ENCODE measurements at places on chromosomes 16 and 17.
A peak's percentile ranks its signal among the peaks of the same experiment; 100 is the strongest.

- DNase-seq, result no peak
Measured at GRCh38 chr17:12744298-12744697, 45.0 kb upstream of the ARHGAP44 start.

DNA sequence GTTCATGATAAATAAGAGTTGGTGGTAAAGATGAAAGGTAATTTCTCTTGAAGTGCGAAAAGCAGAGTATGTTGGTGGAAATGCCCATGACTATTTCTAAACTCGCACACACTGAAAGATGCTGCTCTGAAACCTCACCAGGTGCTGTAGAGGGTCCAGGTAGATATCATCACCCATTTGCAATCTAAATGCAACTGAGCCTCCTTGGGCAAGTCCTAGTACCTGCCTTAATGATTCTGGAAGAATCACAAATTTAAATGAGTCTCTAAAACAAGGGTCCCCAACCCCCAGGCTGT lies 5.9 kb upstream of the MMD start:
- no peak for DNase-seq

- DNase-seq, result no peak
Measured at GRCh38 chr17:19686400-19687090, 29.8 kb downstream of the SLC47A2 start.

DNA sequence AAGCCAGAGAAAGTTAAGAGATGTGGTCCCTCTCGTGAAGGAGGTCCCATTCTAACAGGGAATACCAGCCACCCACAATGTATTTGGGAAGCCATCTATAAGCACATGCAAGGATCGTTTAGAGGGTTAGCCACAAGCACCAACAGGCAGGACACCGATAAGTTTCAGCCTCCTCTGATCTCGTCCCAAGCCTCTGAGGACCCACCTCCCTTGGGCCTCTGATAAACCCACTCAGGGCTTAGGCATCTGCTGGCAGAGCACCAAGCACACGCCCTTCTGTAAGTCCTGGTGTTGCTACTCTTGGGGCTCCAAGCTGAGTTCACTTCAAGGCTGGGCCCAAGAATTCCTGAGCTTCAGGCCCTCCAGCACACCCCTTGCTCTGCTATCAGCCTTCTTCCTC lies 5.4 kb upstream of the PNPO start:
- no peak for DNase-seq

- DNase-seq, result no peak
Measured at GRCh38 chr16:31110106-31111034, 2.2 kb downstream of the BCKDK start.

GRCh38 chr17:71926746-71927398 lies 193.9 kb upstream of the SOX9 start:
- no peak for DNase-seq

DNA sequence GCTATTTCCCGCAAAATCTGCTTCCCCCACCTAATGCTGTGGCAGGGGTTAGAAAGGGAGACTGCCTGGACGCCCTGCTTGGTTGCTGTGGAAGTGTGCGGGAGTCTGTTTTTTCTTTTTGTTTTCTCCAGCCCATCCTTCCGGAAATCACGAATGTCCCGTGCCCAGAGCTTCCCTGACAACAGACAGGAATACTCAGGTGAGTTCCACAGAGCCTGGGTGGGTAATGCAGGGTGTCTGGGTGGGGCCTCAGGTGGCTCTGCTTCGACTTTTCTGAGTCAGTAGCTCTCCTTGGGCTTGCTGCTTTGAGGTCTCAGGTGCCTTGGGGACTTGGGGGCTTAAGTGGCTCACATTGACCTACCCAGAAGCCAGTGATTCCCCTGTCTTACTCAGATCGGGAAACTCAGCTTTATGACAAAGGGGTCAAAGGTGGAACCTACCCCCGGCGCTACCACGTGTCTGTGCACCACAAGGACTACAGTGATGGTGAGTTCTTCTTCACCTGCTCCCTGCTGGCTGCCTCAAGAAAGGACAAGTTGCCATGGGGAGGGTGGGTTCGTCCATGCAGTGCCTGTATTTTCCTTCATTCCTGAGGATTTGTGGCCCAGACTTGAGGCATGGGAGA lies 11.4 kb downstream of the LIMD2 start:
- DNase-seq, result no peak

GRCh38 chr17:71753070-71753469 lies 367.8 kb upstream of the SOX9 start:
- DNase-seq, result no peak

DNA sequence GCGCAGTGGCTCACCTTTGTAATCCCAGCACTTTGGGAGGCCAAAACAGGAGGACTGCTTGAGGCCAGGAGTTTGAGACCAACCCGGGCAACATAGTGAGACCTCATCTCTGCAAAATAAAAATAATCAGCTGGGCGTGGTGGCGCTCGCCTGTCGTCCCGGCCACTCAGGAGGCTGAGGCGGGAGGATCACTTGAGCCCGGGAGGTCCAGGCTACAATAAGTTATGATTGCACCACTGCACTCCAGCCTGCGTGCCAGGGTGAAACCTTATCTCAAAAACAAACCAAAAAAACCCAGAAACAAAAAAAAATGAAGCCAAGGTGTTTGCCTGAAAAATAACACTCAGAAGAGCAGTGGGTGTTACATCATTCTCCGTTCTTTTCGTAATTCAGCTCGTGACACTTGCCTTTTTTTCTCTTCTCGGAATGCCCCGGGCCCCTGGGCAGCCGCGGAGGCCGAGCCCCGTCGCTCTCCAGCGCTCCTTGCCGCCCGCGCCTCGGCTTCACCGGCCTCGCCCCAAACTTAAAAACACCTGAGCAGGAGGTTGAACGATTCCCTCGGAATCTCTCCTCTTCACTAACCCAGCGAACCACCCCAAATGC lies 17.0 kb downstream of the PRCD start:
- peak; percentile 54 for DNase-seq

DNA sequence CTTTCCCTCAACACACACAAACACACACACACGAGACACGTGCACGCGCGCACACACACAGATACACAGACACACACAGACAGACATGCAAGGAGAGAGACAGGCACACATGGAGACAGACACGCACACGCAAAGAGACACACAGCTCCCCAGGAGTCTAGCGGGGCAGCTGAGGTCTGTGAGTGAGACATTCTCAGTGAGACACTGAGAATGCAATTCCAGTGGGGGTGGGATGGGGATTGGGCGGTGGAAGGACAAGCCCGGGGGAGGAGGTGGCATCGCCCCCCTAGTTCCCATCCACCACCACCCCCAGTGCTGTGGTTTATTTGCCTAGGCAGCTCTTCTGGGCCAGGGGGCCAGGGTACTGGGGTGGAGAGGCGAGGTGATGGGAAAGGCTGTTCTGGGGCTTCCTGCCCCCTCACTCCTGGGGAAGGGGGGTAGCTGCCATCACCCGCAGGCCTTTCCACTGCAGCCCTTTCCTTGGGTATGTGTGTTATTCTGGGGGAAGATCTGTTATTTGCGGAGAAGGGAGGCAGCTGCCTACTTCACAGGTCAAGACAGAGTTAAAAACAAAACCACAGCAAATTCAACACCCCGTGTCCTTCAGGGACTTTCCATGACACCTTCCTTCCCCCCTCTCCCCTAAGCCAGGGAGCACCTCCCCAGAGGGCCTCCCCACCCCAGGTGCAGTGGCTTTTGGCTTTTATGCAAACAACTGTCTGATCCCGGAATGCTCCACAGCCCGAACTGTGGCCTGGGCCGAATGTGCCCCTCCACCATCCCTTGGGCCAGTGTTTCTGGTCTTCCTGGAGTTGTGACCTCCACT lies 18.0 kb downstream of the GRB7 start:
- peak; percentile 87 for DNase-seq
